Spinal cord (tissue), 10 donors: ENCODE measurements at places on chromosomes 4 and X. TPM values are rescaled to one million over a fixed set of nuclear protein-coding genes. Genes with fewer than 3 reads are reported as not detected.

Gene PF4V1
- 0.89 TPM for total RNA-seq

Gene PCSK1N
- 61.4 TPM for total RNA-seq

Gene LINC00632
- total RNA-seq: 60.2 TPM

Gene FAM184B
- total RNA-seq: 2.3 TPM

Gene GPC4
- 8.2 TPM for total RNA-seq

Gene PLXNB3
- total RNA-seq: 21.7 TPM

Gene TMEM154
- total RNA-seq: 2.3 TPM

Gene COPS4
- total RNA-seq: 167 TPM

Gene SLC9A7
- 57.8 TPM for total RNA-seq

Gene FRMD7
- 2.4 TPM for total RNA-seq

Gene CENPVL2
- total RNA-seq: 2.0 TPM

Gene SGCB
- total RNA-seq: 108 TPM

Gene FRYL
- 120 TPM for total RNA-seq

Gene HHIP
- 36.1 TPM for total RNA-seq
